ENCODE measurements at places on chromosomes 5 and 9.
A peak's percentile ranks its signal among the peaks of the same experiment; 100 is the strongest.

- no peak for DNase-seq
Observed at GRCh38 chr5:93497096-93497495, 83.9 kb downstream of the NR2F1-AS1 start.

- DNase-seq: peak; percentile 39
Observed at GRCh38 chr9:34085581-34086500, 37.2 kb upstream of the UBAP2 start.

GRCh38 chr5:28743025-28743715 lies 1704.8 kb upstream of the CDH9 start:
- DNase-seq: no peak

DNA sequence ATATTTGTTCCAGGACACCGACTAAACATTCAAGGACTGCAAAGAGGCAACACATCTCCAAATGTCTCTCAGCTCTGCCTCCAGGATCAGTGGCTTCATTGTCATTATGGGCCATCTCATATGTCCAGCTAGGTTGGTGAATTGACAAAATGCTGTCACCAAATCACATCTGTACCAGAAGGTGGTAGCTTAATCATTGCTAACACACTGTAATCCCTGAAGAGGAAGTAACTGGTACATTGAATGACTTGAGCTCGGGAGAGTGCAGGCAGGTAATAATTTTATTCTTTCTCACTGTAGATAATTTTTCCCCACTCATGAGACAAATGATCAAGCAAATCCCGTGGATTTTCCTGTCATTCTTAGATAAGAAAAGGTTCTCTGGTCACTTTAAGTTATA lies 169.8 kb downstream of the SEMA6A start:
- no peak for DNase-seq

DNA sequence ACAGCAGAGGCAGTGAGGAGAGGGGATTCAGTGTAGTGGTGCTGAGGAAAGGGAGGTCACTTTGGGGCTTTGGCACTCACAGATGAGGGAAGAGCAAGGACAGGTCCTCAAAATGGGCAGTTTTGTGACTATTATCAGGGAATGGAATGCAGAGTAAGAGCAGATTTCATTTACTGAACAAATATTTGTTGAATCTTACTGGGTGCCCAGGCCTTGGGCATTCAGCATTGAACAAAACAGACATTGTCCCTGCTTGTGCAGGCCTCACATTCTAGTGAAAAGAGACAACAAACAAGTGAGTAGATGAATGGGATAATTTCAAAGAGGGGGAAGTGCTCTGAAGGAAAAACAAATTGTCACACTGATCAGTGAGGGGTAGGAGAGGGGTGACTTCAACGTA lies 404.1 kb downstream of the DMRT2 start:
- no peak for DNase-seq

- no peak for DNase-seq
Observed at GRCh38 chr9:14366076-14366475, 52.1 kb upstream of the NFIB start.

DNA sequence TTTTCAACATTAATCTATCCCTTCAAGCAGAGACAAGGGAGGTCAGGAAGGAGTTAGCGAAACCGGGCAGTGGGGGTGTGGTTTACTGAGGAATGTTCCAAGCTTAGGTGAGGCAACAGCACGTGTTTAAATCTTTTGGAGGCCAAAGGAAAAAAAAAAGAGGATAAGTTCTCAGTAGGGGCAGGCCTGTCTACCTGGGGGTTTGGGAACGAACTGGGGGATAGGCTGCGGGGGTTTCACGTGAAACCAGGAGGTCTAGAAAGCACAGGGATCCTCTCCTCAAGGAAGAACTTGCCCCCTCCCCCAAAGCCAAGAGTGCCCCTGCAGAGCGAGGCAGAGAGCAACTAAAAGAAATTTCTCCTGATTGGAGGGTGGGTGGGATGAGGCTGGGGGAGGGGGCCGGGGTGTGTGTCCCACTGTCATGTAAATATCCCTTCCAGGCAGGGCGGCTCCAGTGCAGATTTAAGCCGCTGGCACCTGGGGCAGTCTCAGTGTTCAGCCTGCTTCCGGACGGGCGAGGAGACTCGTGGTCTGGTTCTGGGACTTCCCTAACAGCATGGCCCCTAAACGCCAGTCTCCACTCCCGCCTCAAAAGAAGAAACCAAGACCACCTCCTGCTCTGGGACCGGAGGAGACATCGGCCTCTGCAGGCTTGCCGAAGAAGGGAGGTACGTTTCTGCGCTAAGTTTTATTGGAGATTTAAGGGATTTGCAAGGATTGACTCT lies 5.5 kb upstream of the SET start:
- DNase-seq: peak; percentile 58

DNA sequence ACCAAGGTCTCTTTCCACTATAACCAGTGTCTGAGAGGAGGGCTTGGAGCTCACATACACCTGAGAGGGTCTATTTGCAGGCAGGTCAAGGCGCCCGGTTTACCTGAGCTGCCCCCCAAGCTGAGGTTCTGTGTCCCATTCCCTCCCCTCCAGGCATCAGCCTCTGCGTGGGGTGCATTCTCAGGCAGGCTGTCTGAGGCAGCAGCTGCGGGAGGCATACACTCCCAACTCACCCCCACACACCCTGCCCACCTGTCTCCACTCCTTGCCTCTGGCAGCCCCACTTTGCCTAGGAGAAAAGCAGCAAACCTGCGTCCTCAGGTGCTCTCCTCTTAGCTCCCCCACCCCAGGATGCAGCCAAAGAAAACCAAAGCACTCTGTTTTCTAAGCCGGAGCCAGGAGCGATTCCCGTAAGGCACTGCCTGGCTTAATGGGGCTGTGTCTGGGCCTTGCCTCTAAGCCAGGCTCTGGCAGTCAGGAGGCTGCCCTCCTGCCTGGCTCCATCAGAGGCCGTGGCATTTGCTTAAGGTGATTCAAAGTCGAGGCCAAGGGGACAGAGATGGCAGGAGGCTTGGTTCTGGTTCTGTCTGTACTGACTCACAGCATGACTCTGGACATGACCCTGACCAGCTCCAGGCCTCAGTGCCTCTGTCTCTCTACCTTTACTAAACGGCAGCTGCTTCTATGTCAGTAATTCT lies 139.2 kb upstream of the TRIM32 start:
- no peak for DNase-seq

DNA sequence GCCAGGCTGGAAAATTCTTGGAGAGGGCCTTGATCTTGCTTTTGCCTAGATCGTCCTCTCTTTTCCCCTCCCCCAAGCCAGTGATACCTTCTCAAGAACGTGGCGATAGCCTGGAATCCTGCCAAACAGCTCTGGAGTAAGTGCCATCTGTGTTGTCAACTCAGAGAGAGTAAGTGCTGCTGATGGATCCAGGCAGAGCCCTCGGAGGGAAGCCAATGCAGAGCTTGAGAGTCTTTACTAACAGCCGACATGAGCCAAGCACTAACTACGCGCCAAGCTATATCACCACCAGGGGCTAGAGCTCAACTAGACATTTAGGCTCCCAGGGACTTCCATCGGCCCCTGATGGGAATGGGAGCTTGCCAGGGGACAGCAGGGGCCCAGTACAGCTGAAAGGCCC lies 17.6 kb downstream of the RAPGEF1 start:
- DNase-seq: no peak

GRCh38 chr9:114356792-114357191 lies 27.1 kb downstream of the ORM2 start:
- no peak for DNase-seq

DNA sequence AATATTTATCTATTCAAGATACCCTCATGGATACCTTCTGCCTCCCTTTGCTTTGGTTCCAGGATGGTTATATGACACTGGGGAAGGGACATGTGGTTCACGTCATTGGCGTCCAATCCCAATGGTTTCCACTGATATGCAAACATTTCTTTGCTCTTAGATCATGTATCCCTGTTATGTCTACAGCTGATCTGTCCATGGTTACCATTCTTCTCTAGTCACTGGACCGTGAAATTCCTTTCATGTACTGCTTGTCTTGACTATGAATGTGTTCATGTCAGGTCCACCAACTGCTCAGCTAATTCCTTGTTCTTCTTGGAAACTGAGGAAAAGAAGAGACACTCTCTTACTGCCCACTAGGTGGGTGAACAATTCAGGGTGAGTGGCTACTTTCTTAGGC lies 391.1 kb upstream of the ZNF608 start:
- no peak for DNase-seq

- no peak for DNase-seq
Observed at GRCh38 chr5:75091597-75091996, 39.2 kb upstream of the GCNT4 start.

GRCh38 chr9:98915599-98915998 lies 28.1 kb upstream of the COL15A1 start:
- DNase-seq: no peak

- DNase-seq: no peak
Observed at GRCh38 chr5:110917161-110917875, 154.2 kb upstream of the TSLP start.

GRCh38 chr9:135098400-135099105 lies 11.1 kb downstream of the OLFM1 start:
- peak; percentile 46 for DNase-seq

DNA sequence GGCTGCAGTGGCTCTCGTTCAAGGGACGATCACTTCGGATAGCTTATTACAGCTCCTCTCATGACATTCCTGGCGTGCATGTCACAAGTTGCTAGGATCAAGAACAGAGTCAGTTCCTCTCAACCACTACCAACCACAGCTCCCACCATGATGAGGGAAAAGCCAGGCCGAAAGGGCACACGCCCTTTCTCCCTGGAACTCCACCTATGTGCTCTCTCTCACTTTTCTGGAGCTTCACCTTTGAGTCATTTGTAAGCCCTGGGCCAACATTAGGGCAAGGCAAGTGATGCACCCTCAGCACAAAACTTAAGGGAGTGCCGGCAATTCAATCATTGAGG lies 1.6 kb downstream of the SPACA9 start:
- no peak for DNase-seq

DNA sequence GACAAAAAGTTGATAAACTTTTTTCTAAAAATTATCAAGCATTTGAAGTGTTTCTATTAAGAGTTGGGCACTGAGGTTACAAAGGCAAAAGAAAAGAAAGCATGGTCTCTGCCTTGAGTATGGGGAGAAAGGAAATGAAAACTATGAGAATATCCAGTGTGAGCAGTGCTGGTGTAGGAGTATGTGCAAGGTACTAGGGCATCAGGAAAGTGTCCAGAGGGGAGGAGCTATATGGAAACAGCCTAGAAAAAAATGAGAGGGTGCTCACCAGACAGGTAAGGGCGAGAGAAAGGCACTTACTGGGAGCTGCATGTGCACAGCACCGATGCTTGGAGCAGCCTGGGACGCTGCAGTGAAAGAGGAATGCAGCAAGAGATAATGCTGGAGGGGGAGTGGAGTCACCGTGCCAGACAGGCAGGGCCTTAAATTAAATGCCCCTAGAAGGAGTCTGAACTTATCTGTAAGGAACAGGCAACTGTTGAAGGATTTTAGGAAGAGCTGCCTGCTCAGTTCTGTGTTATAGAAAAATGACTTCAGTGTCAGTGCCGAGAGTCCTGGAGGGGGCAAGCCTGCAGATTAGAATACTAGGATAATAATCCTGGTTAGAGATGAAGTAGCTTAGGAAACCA lies 14.0 kb downstream of the MCC start:
- DNase-seq: no peak

- no peak for DNase-seq
Observed at GRCh38 chr5:40412771-40413170, 266.9 kb upstream of the PTGER4 start.

- no peak for DNase-seq
Observed at GRCh38 chr5:31214229-31214628, 20.7 kb downstream of the CDH6 start.

DNA sequence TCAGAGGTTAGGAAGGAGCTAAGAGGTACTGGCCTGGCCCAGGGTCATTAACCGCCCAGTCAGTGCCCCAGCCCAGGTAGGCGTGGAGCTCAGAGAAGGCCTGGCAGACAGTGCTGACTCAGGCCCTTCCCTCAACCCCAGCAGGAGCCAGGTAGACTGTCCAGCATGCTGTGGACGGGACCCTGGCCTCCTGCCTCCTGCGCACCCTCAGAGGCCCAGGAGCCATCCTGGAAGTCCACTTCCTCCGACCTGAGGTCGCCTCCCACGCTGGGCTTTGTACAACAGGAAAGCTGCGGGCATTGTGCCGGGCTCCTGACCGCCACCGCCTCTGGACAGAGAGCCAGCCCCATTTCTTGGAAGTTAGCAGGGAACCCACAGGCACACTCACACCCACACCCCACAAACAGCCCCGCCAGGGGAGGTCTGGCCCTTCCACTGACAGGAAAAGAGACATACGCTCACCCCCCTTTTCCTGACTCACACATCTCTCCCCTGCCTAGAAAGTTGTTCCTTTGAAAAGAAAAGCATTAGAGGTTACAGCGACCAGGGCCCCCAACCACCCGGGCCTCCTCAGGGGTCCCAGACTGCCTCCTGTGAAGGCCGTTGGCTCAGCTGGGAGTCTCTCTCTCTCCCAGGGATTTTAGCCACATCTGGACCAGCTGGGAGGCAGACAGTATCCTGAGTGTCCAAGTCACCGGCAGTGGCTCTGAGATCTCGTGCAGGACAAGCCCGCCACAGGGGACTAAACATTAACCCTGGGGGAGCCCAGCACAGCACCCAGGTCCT lies 7.7 kb downstream of the RALGDS start:
- peak; percentile 52 for DNase-seq

DNA sequence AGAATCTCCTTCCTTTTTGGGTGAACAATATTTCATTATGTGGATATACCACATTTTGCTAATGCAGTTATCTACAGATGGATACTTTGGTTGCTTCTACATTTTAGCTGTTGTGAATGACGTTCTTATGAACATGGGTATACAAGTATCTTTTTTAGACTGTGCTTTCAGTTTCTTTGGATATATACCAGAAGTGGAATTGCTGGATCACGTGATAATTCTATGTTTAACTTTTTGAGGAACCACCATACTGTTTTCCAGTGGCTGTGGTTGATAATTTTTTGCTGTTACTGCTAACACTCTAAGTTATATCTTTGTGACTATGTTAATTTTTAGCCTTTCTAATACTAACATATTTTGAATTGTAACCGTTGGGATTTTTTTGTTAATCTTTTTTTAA lies 12.5 kb downstream of the WDR70 start:
- DNase-seq: no peak

DNA sequence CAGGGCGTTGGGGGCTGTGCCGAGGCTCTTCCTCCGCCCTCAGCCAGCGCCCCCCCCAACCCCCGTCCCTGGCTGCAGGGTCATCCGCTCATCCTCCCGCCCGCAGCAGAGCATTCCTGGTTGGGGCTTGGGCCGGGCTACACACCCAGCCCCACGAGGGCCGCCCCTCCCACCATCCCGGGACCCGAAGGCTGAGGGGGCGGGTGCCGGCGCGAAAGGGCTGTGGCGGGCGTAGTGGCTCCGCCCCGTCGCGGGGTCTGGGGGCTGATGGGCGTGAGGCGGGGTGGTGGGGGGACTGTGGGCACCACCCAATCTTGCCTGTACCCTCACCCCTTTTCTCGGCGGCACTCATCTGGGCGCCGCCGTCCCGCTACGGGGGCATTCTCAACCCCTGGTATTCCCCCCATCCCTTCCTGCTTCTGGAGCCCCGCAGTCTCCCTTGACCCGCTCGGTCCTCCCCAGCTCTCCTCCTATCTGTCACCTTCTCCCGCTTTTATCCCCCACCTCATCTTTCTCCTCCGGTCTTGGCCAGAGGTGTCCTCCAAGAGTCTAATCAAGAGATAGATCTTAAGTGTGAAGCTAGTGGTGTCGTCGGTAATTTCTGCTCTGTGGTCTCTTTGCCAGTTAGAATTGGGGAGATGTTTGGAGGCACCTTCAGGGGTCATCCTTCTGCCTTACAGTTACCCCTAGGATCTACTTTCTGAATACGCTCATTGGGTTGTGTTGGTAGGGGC lies 1.6 kb downstream of the FER start:
- DNase-seq: no peak
